Urothelium cell line (cell line): ENCODE measurements at places on chromosomes 2 and 18.

DNA sequence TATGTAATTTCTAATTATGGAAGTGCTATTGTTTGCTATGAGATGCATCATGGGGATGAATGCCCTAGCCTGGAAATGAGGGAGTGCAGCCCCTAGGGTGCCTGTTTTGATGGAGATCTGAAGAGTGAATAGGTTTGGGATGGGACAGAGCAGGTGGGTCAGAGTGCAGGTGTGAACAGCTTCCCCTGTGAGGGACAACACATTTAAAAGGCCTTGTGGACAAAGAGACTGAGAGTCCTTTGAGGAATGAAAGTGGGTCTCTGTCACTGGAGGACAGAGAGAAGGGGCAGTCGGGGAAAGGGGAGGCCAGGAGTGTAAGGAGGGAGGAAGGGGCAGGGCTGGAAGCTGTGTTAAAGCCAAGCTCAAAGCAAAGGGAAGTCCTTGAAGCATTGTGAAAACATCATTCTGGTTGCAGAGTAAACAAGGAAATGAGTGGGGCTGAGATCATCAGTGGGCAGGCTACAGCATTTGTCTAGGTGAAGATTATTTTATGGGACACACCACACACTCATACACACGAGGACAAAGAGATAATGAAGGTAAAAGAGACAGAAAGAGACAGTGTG, 877.6 kb downstream of the SLC4A3 start:
- DNase-seq, result peak; percentile 29

- DNase-seq, result no peak
These were observed 151.3 kb downstream of the TANC1 start for GRCh38 chr2:159119652-159120257.

DNA sequence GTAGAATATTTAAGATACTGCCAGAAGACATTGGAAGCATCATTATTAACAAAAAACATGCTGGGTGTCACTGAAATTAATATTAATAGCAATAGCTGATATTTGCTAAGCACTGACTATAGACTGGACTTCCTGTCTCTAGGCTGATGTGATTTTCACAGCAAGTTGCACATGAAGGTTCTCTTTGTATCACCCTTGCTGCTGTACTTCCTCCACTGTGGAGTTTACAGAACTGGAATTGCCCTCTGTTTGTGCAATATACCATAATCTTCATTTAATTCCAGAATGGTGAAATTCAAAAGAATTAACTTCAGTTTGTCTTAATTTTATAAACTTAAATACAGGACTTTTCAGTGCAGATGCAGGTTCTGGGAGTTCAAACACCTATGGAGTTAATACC, 585.1 kb downstream of the RNF144A start:
- no peak for DNase-seq

DNA sequence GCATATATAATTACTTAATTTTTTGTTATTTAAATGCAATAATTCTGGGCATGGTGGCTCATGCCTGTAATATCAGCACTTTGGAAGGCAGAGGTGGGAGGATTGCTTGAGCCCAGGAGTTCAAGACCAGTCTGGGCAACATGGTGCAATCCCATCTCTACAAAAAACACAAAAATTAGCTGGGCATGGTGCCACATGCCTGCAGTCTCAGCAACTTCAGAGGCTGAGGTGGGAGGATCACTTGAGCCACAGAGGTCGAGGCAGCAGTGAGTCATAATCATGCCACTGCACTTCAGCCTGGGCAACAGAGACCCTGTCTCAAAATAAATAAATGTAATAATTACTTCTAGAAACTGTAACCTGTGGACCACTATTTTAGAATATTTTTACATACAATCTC, 21.5 kb upstream of the TMEM87B start:
- DNase-seq, result no peak

DNA sequence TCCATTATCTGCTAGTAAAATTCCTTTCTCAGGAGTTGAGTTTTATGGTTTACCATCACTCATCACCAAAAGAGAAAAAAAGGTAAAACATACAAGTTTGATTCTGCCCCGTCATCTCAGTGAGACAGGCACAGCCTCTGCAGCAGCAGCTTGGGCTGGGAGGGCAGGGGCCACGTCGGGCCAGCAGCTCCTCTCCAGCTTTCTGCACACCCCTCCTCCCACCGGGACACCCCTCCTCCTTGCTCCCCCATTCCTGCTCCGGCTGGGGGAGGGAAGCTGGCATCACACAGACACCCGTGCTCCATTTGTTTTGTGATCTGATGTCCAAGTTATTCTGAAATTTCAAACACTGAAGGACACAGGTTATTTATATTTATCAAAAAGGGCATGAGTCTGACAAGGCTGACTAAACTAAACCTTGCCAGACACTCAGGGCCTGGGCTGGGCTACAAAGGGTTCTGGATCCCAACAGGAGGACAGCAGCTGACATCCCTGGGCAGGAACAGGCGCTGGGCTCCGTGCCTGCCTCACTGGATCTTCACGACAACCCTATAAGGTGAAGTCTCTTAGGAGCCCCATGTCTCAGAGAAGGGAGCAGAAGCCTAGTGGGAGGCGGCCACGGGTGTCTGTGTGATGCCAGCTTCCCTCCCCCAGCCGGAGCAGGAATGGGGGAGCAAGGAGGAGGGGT, 71.4 kb downstream of the HDAC4 start:
- DNase-seq, result no peak

DNA sequence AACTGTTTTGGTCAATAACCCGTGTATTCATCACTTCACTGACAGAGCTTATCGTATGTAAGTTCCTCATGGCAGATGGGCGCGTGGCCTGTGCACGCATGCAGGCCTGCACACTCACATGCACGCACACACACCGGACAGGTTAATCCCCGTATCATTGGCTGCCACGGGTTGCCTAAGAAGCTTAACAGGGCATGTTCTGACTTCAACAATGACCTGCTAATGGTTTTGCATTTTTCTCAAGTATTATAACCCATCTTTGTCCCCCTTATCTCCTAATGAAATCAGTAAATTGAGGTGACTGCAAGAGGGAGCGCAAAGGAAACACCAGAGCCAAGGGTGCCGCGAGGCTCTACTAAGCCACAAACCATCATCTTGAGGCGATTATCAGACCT, 399.0 kb upstream of the ID2 start:
- DNase-seq, result no peak

GRCh38 chr2:118310681-118311429, 222.6 kb downstream of the INSIG2 start:
- peak; percentile 90 for DNase-seq

- DNase-seq, result no peak
These were observed 35.7 kb downstream of the SP3 start for GRCh38 chr2:173929441-173929840.

DNA sequence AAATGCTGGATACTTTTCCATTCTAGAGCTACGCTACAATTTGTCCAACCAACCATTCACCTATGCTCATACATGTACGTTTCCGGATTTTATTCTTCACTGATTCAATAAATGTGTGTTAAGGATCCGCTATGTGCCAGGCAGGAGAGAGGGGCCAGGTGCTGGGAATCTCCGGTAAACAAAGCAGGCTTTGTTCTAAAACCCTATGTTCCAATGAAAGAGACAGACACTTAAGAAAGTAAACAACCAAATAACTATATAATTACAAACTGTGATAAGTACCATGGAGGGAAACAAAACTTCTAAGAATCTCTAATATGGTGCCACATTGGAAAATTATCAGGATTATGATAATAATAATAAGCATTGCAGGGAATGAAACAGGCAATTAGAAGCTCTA, 22.2 kb upstream of the POMC start:
- no peak for DNase-seq

DNA sequence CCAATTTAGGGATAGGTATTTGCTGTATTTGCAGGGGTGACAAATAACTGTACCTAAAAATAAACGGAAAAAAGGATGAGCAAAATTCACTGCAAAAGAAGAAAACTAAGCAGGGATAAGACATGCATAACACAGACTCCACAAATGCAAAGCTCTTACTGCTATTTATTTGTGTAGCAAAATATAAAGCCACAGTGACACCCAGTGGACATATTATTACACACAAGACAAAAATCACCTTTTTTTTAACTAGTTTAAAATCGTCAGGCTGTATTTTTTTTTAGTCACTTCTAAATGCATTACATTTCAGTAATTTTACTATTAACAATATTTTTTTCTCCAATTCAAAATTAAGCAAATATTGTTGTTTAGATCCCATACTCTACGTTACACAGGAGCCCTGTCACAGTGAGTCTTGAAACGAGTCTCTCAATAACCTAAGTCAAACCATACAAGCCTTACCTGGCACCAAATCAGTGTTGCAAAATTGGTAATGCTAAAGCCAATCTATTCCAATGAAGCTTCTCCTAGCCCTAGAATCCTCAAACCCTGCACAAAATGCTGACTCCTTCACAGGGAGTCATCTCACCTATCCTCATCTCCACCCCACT, 23.7 kb downstream of the METTL4 start:
- peak; percentile 60 for DNase-seq

GRCh38 chr2:204024906-204025475, 88.4 kb downstream of the ICOS start:
- DNase-seq, result no peak

DNA sequence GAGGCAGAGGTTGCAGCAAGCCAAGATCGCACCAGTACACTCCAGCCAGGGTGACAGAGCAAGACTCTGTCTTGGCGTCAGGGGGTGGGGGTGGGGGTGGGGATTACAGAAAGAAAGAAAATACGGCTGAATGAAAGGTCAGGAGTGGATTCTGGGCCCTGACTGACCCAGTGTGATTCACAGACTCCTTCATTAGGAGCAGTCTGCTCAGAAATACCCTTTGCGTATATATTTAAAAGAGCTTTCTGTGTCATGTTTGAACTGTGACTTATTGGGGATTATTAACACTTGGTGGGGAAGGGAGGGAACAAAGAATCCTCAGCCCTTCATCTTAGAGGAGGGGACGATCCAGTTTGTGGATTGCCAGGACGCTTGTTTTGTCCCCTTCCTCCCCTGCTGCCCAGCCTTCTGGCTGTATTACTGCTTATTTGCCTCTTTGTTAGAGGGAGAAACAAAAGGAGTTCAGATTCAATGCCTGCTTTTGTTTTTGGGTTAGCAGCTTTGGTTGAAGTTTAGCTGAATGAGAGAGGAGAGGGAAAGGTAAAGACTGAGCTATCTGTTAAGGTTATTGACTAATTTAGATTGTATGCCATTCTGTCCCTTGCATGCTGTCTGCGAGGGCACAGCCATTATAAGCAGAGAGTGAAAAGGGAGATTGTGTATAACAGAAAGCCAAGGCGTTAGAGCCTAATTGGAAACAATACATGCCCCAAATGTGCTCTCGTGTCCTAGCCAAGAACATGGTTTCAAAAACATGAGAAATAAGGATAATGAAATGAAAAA, 118.3 kb downstream of the FMNL2 start:
- DNase-seq, result no peak

- peak; percentile 56 for DNase-seq
These were observed 116.1 kb downstream of the SPTBN1 start for GRCh38 chr2:54572262-54572635.

- peak; percentile 62 for DNase-seq
These were observed 43.4 kb upstream of the MTCL1 start for GRCh38 chr18:8661754-8662559.

DNA sequence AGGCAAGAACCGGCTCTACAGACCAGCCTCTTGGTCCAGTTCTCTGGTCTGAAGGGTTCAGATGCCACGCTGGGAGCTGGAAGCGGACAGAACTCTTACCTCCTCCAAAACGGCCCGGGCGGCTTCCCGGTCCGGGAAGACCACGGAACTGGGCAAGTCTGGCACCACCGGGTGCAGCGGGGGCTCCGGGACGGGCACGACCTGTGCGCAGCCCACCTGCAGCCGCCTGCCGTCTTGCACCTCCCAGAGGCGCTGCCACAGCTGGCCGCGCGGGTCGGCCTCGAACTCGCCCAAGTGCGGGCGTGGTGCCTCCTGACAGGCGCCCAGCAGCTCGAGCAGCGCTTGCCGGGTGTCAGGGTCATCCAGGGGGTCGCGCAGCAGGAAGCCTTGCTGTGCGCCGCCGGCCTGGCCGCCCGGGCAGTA, 773 bp downstream of the CMPK2 start:
- DNase-seq, result no peak

DNA sequence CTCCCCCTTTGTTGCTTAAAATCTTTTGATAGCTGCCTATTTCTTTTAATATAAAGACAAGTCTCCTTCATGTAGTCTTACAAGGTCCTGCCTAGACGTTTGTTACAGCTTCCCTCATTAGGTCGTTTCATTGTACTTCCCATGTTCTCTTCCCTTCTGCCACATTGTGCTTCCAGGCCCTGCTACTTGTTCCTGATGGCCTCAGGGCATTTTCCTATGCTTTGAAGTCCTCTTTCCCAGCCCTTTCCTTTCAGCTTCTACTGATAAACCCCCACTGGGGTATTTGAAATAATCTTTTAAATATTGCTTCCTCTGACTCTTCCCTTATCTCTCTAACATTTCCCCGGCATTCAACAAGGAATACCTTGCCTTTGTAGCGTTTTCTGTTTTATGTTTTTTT, 67.4 kb downstream of the UBE2E3 start:
- no peak for DNase-seq

DNA sequence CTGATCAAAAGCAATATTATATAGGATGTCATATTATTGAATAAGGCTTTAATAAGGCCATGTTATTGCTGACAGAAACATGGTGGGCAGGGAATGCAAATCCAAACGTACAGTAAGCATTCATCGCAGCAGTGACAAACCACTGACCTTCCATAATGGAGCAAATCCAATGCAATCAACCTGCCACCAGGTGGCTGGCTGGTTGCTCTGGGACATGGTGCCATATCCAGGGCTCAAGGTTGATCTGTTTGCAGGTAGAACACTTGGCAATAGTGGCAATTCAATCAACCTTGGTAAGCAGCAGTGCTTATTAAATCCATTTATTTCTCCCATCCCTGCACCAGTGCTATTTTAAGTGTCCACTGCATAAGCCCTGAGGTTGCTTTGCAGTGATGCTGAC, 75.4 kb downstream of the CERKL start:
- no peak for DNase-seq

GRCh38 chr18:62418258-62418657, 93.1 kb downstream of the TNFRSF11A start:
- DNase-seq, result no peak

GRCh38 chr18:66210875-66211274, 393.0 kb downstream of the CDH19 start:
- DNase-seq, result no peak

DNA sequence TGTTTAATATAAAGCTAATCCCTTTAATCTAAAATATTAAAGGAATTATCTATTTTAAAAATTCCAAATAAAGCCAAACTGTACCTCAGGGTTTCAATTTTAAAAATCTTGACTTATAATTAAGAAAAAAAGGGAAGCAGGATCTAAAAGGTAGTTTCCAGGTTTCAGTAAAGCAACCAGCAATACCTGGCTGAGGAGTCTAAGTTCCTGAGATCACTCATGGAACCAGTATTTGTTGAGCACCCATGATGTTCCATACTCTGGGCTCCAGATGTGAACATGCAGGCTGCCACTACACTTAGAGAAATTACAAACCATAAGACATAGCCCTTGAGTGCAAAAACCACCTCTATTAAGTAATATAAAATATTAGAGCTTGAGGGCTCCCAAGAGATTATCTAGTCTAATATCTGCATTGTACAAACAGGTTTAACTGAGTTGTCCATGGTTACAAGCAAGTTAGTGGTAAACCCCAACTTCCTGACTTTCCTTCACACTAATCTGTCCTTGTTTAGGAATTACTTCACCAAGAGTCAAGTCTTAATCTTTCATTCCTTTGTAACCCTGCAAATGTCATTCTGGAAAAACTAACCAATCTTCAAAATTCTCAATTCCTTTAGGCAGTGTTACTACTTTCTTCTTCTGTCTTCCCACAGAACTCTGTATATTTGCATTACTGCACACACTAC, 49.2 kb downstream of the CLASP1 start:
- DNase-seq, result no peak
